Stimulated activated CD8-positive, alpha-beta memory T cell treated with anti-CD3 and anti-CD28 coated beads, Interleukin-4, amount 100 ng/mL, for 1 hour (primary cell): ENCODE measurements at places on chromosomes 11 and 22.

- DNase-seq, result no peak
These were observed 20.8 kb upstream of the PEX26 start for GRCh38 chr22:18056807-18057474.

DNA sequence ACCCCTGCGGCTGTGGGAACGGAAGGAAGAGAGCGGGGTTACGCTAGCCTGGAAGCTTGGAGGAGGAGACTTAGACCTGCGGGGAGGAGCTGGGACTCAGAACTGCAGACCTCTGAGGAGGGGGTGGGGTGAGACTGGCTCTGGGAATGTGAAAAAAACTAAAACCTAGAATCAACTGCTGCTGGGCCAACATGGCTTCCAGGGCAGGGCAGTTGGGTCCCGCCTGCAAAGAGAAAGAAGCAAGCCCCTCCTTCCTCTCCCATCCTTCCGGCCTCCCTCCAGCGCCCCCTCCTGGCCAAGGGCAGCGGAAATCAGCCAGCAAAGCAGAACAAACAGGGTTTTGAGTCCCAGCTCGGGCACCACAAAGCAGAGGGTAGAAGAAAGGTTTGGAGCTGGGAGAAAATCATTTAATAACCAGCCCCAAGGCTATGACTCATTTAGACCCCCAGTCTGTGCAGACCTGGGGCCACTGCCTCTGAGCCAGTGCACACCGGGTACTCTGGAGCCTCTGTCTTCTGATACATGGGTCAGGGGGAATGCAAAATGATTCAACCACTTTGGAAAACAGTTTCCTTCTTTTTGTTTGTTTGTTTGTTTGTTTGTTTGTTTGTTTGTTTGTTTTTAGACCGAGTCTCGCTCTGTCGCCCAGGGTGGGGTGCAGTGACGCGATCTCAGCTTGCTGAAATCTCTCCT lies 7.3 kb upstream of the NCF4 start:
- peak; percentile 46 for DNase-seq

DNA sequence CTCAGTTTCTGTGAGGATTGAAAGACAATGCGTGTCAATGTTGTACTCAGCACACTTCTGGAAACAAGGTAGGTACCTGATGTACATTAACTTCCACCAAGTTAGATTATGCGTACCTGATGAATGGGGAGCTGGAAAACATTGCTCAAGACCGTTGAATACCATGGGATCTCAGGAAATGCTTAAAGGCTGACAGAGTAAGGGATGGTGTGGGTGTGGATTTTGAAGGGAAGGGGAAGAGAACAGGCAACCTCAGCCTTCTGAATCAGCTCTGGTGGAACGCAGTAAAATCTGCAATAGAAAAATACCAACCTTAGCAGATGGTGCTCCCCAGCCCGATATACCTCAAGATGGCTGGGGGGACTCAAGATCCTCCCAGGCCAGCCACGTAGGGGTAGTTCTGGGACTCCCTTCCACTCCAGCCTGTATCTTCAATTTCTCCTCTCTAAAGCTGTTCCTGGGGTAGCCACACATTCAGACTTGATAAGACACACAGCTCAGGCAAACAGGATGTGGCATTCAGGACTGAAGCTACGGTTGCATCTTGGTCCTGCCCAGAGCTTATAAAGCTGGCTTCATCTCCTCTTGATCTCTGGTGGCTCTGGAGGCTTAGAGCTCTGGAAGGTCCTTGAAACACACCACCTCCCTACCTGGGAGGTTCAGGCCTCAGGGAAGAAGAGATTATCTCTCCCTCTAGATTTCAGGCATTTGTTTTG lies 111.8 kb downstream of the CTNND1 start:
- DNase-seq, result no peak

GRCh38 chr11:66012946-66013761 lies 1.3 kb downstream of the CST6 start:
- no peak for DNase-seq

DNA sequence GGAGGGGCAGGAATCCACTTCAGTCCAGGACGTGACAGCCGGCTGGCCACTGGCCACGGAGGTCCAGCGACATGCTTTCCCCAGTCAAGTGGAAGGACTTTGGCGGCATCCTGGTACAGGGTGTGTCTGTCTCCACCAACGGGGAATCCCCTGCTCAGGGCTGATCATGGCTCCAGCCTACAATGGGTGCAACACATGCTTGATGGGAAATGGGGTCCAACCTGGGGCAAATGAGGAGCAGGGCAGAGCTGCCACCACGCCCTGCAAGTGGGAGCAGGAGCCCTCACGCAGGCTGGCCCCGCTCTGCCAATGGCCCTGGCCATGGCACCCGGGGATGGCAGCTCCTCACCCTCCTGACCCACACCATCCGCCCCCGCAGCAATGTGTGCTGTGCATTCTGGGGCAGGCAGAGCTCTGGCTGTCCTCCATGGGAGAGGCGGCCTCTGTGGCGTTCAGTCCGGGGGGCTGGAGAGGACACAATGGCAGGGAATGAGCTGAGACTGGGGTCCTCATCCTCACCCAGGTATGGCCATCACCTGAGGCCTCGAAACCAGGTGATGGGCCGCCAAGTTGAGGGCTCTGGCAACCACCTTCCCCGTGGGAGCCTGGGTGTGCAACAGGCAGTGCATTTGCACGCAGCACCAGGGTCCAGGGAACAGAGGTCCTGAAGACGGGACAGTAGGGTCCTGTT lies 5.8 kb upstream of the SEPTIN5 start:
- DNase-seq, result no peak

GRCh38 chr11:118657238-118657637 lies 22.2 kb downstream of the TREH start:
- DNase-seq, result no peak

DNA sequence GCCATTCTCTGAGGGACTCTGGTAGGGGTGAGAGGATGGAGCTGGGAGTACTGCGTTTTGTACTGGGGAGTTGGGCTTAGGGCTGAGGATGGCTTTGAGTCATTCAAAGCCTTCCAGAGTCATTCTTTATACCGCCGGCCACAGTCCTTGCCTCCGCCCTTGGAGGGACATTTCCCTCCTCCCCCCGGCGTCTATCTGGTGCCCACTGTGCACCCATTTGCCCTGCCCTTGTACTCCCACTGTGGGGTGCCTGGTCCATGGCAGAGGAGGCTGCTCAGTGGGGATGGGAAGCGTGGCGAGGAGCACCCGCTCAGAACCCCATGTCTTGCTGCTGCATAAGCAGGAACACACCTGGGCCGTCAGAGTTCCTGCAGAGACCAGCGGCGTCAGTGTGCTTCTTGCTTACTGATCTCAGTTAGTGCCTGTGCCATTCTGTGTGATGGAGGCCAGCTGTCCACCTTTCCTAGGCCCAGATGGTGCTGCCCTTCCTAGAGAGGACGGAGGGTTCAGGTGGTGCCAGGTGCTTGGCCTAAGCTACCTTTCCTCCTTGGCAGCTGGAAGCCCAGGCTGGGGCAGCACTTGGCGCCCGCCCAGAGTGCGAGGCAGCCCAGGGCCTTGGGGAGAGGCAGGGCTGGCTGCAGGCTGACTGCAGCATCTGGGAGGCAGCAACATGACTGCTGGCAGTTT lies 23.3 kb upstream of the TMEM191C start:
- no peak for DNase-seq

DNA sequence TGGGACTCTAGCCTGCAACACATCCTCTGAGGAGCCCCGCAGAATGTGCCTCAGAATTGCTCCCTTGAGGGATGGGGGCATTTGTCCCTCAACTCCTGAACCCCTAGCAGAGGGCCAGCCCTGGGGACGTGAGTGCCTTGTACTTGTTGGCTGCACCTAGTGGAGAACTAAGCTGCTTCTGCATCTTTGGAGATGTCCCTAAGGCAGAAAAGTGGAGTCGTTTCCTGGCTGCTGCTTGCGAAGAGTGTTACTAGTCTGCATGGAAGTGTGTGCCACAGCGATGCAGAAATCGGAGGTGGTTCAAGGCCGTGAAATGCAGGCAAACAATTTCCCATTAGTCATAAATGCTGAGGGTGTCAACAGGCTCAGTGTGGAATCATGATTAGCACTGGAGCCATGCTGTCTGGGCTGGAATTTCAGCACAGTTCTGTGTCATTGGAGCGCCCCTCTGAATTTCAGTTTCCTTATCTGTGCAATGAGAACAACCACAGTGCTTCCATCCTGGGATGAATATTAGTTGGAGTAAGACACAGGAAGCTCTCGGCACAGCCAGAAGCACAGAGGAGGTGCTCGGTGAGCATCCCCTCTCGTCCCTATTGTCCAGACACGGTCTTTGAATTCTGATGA lies 56.5 kb downstream of the MIAT start:
- no peak for DNase-seq

DNA sequence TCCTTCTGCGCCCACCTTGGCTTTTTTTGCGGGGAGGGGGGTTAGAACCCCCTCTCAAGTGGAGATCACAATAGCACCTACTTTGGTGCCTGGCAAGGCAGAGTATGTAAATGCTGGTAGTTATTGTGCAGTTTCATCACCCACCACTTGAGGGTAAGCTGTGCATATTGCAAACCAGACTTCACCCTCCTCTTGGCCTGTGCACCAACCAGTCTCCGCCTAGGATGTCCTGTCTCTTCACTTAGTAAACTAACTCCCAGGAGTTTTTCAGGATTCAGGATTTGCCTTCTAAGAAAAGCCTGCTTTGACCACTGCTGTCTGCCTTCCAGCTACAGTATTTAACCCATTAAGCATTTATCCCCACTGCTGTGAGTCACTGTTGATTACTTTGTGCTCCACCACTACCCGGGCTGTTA lies 2.0 kb upstream of the UBXN1 start:
- DNase-seq, result no peak

- no peak for DNase-seq
These were observed 463 bp upstream of the PTPMT1 start for GRCh38 chr11:47564933-47565339.

DNA sequence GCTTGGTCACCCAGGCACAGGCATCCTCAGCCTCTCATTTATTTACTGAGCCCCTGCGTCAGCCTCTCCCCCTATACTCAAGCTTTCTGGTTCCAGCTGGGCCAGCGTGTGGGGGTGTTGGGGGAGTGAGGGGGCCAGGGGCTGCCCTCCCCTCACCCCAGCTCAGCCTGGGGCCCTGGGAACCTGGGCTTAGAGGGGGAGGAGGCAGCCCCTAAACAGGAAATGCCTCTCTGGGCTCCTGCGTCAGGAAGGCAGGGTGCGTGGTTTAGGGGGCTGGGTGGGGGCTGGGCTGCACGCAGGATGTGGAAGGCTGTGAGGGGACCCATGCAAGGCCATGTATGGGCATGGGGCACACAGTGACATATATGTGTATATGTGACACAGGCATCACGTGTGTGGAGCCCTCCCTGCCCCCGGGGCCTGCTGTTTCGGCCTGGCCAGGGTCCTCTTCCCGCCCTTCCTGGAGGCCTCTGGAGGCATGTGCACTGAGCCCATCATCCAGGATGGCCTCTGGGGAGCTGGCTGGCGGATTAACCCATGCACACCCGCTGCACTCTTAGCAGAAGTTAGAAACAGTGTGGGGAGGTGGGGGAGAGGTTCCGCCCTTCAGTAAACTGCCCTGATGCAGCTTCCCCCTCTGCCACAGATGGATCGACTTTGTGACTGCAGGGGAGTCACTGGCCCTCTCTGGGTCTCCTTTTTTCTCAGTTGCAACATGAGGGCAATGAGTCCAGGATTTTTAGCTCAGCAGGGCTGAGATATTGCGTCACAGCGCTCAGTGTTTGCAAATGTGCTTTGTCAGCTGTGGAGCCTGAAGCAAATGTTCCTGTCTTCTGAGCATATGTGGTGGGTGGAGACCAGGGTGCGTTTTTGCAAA lies 1.1 kb upstream of the CD248 start:
- no peak for DNase-seq

DNA sequence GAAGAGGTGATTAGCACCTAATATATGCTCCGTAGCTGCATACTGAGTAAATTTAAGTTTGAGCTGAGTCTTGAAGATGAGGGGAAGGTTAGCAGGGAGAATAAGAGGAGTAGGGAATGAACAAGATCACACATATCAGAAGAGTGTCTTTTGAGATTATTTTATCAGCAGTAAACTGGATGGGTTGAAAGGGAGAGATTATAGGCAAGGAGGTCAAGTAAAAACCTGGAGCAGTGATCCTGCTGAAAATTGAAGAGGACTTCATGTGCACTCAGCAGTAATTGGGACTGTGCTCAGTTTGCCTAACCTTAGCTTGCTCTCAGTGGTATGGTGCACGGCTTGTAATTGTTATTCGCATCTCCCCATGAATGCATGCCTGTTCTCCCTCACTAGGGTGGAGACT lies 79.5 kb upstream of the PICALM start:
- DNase-seq, result no peak

DNA sequence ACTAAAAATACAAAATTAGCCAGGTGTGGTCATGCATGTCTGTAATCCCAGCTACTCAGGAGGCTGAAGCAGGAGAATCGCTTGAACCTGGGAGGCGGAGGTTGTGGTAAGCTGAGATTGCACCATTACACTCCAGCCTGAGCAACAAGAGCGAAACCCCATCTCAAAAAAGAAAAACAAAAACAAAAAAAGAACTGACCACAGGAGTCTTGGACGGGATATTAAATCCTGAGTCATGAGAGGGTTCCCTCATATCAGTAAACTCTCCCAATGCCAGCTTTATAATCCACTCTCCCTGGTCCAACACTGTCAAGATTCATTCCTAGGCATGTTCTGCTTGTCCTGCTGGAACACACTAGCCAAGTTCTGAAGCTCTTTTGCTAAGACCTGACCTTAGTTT lies 61.5 kb upstream of the EP300 start:
- DNase-seq, result no peak

DNA sequence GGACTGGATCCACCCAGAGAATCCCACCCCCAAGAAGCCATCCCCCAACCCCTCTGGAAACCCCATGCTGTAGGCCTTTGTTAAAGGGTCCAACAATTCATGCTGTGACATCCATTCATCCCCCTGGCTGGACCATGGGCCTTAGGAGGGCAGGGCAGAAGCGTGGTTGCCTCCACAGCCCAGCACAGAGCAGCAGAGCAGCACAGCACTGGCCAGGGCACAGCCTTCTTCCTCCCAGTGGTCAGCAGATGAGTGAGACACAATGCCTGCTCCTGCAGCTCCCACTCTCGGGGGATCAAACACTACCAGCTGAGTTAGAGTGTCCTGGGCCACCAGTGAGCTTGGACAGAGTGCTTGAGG lies 84.5 kb upstream of the LINC01488 start:
- DNase-seq, result no peak

- DNase-seq, result no peak
These were observed 1.2 kb downstream of the DCHS1 start for GRCh38 chr11:6654281-6655019.

- no peak for DNase-seq
These were observed 12.8 kb downstream of the ETS1 start for GRCh38 chr11:128574576-128575011.

- DNase-seq, result no peak
These were observed 98.0 kb downstream of the EFCAB6 start for GRCh38 chr22:43714104-43714503.

DNA sequence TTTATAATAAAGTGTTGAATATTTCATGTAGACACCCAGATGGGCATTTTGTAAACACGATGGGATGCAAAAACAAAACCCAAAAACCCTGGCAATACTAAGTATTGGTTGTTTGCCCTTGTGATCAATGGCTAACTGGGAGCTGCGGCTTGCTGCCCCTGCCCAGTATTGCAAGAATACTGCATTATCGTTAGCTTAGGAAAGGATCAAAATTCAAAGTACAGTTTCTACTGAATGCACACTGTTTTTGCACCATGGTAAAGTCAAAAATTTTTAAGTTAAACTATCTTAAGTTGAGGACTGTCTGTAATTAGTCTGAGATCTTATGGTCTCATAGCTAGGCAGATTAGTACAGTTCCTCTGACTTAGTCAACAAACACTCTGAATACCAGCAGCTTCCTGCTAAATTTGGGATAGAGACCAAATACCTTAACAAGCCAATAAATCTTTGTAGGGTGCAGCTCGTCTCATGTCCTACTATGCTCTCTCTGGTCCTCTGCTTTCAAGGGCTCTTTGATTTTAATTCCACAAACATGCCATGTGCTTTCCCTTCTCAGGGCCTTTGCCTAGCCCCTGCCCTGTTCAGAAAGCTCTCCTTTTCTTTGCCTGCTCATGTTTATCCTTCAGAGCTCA lies 4.0 kb downstream of the CCDC90B start:
- no peak for DNase-seq
